HL-60 (cell line): ENCODE measurements at places on chromosomes 2 and 18.

DNA sequence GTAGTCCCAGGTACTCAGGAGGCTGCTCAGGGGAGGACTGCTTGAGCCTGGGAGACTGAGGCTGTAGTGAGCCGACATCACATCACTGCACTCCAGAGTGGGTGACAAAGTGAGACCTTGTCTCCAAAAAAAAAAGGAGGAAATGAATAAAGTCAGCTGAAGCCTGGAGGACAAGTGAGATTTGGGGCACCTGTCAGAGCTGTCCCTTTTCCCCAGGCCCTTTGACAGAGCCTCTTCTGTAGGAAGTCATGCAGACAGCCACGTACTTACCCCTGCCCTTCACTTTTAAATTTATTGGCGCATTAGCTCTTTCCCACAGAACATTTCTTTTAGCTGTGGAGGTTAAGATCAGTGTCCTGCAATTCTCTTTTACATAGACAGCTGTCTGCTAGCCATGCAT lies 151.0 kb upstream of the DNMT3A start:
- DNase-seq = no peak

- DNase-seq = no peak
Measured at GRCh38 chr2:233386382-233387041, 32.2 kb downstream of the DGKD start.

DNA sequence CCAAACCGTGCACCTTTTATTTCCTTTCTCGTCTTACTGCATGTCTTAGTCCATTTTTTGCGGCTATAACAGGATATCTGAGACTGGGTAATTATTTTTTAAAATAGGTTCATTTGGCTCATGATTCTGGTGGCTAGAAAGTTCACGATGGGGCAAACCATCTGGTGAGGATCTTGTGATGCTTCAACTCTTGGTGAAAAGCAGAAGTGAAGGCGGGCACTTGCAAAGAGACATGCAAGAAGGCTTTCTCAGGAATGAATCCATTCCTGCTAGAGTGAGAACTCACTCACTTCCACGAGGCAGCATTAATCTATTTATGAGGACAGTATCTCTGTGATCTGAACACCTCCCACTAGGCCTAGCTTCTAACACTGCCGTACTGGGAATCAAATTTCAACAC lies 327.1 kb upstream of the RBMS1 start:
- DNase-seq = no peak

GRCh38 chr18:31225668-31226067 lies 63.0 kb upstream of the DSC1 start:
- DNase-seq = no peak

GRCh38 chr2:7752291-7752690 lies 835.1 kb downstream of the RNF144A start:
- DNase-seq = no peak

DNA sequence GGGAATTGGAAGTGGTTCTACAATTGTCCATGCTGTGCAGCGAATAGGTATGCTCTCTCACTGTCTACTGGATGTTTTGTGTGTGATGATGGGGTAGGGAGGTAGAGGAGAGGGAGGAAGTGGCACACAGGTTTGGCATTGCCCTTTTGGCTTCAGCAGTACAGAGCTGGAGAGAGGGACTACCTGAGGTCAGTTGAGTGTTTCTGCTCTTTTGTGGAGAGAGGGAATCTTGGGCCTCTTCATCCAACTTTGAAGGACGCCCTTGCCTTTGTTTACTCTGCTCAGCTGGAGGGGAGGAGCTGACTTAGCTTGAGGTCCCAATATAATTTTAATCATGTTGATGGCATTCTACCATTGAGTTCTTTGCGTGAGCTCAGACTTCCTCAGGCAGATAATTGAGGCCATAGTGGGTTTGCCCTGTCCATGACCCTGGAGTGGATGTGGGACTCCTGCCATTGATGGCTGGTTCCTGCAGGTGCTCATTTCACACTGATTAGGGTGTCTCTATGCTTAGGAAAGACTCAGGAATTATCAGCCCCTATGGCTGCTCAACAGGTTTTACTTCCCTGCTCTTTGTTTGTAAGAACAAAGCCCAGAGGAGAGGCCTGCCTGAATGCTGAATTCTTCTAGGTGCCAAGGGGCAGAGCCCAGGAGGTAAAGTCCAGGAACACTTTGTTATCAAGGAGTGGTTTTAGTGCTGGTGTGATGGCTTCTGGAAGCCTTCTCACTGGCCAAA lies 7.2 kb downstream of the RPIA start:
- no peak for DNase-seq

DNA sequence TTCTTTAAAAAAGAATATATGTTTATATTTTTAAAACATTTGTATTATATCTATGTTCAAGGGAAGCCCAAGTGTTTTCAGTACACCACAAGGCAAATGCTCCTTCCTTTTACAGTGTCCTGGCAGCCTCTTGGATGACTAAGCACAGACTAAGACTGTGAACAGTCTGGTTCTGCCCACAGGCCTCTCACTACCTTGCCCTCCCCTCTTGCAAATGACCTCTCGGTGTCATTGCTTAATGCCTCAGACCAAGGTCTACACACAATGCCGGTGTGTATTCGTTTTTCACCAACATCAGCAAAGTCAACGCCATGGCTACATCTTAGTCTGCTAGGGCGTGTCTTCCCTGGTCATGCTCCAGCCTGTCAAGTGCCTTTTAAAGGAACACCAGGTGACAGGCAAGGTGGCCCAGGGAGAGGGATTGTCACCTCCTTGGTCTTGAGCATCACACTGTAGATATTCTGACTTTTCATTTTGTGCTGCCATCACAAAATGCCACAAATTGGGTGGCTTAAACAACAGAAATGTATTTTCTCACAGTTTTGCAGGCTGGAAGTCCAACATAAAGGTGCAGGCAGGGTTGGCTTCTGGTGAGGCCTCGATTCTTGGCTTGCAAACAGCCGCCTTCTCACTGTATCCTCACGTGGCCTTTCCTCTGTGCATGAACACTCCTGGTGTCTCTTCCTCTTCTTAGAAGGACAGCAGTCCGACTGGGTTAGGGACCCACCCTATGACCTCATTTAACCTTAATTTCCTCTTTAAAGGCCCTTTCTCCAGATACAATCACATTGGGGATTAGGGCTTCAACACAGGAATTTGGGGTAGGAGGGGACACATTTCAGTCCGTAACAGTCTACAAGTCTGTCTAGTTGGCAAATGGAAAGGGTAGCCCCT lies 266.5 kb downstream of the KLHL29 start:
- DNase-seq = no peak

DNA sequence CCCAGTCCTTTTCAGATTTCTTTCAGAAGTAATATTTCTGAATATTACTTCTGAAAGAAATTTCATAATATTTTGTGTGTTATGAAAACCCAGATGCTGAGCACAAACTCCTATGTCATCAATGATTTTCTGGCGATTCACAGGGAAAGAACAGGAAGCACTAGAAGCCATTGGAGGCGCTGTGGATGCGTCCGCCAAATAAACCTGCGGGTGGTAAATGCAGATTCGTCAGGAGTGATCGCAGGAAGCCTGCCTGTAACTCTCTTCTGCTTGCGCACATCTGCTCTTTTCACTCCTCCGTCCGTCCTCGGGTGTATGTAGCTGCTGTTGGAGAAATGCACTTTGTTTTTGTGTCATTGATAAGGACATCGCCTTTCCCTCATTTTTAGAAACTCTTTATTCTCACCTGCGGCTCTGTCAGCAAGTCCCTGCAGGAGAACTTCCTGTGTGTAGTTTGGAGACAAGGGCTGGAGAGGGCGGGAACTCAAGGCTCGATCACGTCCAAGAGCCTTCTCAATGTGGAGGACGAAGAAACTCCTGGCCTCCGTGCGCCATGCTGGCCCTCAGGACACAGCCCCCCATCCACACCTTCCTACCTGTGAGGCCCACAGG lies 483.8 kb downstream of the GALR1 start:
- no peak for DNase-seq

GRCh38 chr18:58605027-58606020 lies 23.6 kb downstream of the ALPK2 start:
- no peak for DNase-seq

DNA sequence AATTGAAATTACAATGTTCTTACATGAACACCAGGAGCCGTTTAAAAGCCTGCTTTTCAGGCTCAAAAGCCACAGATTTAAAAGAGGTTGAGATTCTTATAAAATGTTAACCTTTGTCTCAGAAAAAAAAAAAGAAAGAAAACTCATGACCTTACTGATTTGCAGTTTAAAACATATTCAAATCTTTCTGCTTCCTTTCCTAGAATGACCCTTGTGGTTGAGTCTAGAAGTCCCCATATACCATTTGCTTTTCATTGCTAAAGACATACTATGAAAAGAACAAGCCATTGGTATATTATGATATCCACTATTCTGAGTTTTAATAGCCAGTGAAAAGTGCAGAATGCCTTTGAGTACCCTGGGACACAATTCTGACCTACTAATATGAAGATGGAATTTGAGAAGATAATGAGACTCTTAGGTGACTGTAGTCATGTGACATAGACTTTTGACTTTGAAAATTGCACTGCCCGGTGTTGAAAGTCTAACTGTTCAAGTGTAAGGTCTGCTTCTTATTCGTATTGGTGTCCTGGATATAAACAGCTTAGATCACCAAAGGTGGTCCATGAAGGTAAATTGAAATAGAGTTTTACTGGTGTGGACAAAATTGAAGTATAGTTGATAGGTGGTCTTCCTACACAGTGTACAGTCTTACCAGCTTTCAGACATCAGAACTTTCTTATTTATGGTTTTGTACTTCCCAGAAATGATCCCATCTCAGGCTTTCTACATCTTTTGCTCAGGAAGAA lies 117.0 kb downstream of the DOCK10 start:
- no peak for DNase-seq

DNA sequence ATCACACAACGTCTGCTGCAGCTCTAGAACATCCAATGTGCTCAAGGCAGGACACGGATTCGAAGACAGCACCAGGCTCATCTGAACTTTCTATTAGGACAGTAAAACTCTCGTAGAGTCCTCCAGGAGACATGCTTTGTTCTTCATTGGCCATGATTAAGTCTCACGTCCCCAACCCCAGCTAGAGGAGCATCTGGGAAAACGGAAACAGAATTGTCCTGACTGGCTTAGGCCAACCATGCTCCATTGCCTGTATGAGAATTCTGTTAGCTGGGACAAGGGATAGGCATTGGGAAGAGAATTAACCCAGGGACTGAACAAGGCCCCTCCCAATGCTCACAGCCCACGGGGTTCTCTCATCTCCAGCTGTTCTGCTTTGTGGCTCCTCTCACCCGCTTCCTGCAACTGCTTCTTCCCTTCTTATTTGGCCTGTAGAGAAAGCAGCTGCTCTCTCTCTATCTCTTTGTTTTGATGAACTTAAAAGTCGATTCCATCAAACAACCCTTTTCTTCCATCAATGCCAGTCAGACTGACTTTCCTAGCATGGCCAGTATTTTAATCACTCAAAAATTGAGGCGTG lies 75.6 kb downstream of the C1QL2 start:
- DNase-seq = no peak

DNA sequence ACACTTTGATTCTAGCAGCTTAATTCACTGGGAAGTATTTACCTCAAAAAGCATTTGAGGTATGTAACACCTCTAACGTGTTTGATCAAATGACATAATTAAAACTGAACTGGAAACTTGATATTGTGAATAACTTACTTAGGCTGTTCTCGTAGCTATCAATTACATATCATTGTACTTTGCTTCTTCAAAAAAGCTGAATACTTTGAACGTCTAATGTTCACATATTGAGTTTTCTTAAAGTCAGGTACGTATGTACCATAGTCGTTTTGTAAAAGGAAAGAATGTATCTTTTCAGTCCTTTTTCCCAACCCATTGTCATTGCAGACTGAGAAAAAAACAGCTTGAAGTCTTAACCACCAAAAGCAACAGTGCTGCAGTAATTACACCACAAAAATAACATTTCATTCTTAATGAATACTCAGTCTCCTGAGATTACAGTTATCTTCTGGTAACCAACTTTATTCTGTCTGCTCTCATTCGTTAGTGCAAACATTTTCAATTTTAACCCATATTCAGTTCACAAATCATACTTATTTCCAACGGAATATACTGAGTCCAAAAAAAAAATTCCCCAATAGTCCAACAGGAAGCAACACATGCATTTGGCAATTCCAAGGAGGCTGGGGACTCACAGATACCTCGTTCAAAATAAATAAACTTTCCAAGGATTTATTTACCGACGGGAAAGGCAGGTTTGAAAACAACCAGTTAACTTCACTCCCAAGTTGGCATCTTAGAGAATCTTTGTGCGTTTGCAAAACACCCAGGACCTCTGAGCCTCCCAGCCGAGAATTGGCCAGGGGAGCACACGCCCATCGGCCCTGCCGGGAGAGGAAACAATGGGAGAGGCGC lies 1.1 kb downstream of the CHN1 start:
- no peak for DNase-seq

- no peak for DNase-seq
Measured at GRCh38 chr2:30475542-30475941, 28.5 kb downstream of the LCLAT1 start.

DNA sequence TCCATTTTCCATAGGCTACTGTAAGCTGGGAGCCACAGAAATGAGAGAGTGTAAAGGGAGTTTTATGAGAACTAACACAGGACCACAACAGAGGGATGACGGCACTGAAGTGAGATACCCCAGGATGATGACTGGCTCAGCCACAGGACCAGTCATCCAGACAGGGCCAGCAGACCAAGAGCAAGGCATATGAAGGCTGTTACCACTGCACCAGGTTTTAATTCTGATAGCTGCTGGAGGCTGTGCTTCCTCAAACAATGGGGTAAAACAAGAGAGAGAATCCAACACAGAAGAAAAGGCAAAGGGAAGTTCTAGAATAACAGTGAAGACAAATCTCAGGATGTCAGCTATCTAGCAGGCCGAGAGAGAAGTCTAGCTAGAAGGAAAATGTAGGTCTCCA lies 94.9 kb downstream of the BCL2 start:
- DNase-seq = no peak

- no peak for DNase-seq
Measured at GRCh38 chr2:28271919-28272250, 120.8 kb upstream of the FOSL2 start.

DNA sequence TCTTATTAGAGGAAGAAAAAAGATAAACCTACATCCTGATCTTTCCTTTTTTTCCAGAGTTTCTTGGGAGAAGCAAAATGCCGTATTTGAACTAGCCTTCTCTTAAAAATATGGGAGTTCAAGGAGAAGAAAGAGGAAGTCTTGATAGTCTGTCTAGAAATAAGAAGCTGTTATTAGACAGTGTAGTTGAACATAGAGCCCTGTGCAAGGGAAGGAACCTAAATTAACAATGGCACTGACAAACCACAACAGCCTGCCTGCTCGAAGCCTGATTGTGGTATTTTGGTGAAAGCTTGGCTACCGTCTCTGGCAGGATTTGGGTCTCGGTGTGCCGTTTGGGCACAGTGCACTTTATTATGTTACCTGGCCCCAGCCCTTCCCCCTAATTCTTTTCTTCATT lies 17.1 kb downstream of the SMARCAL1 start:
- DNase-seq = peak; percentile 37

- no peak for DNase-seq
Measured at GRCh38 chr2:142594935-142595334, 282.5 kb upstream of the KYNU start.

- DNase-seq = no peak
Measured at GRCh38 chr2:135745545-135745944, 3.9 kb downstream of the UBXN4 start.

GRCh38 chr18:71398531-71398930 lies 1109.7 kb downstream of the SOCS6 start:
- no peak for DNase-seq
